Stimulated activated CD4-positive, alpha-beta T cell treated with anti-CD3 and anti-CD28 coated beads, Interleukin-1b, Interleukin-23, amount 100 ng/mL, for 4 hours (primary cell): ENCODE measurements at places on chromosomes 2 and 18.

DNA sequence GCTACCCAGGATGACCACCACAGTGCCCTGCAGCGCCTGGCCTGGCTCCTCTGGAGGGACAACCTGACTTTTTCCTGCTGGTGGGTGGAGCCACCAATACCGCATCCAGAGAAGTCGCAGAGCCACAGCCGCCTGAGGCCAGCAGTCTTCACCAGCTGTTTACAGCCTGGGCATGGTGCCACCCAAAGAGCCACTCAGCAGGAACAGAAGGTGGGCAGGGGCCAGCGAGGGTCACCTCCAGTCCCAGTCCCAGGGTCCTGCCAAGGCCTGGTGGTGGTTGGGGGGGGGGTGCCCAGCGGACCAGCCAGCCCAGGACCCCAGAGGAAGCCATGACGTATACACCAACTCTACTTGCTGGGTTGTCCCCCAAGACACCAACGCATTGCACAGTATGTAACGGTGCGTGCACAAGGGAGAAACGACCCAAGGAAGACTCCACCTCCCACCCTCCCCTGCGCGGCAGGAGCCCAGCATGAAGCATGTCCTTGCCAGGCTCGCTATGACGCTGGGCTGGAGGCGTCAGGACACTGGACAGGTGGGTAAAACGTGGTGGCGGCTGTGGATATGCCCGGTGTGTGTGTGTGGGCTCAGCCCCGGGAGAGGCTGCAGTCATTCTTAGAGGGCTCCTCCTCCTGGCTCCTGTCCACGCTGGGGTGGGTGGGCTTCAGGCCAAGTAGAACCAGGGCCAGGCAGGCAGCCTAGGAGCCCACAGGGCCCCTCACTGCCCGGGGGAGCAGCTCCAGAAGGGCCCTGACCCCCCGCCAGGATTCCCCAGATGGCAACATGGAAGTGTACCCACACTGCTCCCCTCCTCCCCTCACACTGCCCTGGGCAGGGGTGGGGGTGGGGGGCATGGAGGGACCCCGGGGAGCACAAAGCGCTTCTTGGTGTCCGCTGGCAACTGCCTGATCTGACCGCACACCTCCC is 49.3 kb downstream of the HS6ST1 start:
- no peak for DNase-seq

- DNase-seq, result no peak
These were observed 528.3 kb downstream of the CMPK2 start for GRCh38 chr2:6337472-6337820.

DNA sequence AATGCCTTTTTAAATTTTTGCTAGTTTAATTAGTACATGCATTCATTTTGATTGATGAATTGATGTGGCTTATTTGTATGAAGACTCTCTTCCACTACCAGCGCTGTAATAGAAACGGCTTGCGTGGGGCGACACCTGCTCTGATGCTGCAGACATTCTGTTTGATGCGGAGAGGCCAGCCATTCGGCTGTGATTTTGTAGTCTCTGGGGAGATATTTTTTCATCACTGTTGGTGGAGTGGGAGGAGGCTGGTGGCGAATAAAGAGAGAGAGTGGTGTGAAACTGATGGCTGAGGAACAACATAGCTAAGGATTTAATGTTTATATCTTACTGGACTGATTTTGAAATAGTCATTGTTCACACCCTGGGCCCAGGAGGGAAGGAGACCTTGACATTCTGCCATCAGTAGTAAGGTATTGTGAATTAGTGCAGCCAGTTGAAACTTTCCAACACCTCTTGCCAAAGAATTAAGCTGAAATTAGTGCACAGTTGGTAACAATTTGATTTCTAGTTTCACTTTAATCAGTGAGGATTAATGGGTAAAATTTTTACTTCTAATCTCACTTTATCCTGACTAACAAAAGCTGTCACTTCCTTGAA is 224.1 kb downstream of the MTX2 start:
- DNase-seq, result no peak

- DNase-seq, result no peak
These were observed 129.7 kb upstream of the TTC39C start for GRCh38 chr18:23884681-23885375.

- no peak for DNase-seq
These were observed 1.5 kb upstream of the SLC30A3 start for GRCh38 chr2:27264253-27264752.

- DNase-seq, result no peak
These were observed 25.5 kb downstream of the DPYSL5 start for GRCh38 chr2:26873286-26873983.

DNA sequence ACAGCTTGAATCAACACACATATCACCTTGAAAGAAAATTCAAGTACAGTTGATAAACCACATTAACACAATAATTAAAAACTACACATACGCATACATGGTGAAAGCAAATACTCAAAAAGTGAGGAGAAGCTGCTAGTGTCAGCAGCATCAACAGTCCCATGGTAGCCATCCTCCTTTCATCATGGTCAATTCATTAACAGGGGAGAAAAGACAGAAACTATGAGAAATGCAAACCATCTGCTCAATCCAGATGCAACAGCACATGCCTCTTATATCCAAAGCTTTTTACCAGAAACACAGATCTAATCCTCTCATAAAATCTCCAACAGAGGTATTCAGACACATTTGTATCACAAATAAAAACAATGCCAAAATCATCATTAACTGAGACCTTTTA is 81.9 kb upstream of the CHRNA1 start:
- no peak for DNase-seq

DNA sequence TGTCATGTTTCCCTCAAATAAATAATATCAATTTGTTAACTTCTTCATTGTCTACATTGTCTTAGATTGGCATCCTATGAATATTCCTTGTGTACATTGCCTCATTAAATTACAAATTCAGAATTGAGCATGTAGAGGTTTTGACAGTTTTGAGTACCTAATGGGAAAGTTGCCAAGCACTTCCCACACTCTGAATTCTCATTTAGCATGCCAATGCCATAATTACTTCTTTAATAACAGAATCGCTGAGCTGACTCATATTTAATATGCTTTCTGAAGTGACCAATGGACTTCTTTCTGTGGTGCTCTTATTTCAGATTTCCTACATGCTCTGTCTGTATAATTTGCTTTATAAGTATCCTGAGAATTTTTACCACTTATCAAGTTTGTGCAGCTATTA is 114.4 kb upstream of the NOL4 start:
- no peak for DNase-seq

- no peak for DNase-seq
These were observed 191.0 kb downstream of the ZEB2 start for GRCh38 chr2:144328938-144329337.
